ENCODE measurements at places on chromosomes 11 and 22.

DNA sequence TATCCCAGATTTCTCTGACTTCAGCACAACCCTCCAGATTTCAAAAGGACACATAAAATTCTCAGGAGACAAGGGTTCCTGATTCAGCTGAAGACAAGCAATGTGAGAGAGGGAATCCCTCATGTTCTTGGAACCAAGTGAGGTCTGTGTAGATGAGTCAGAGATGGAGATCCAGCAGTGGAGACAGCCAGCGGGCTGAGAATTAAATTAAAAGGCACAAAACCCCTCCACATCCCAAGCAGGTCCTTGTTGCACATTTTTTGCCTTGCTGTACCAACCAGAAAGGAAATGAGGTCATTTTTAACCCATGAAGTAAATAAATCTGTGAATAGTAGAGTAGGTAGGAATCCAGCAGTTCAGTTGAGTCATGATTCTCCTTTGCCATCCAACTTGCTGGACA lies 9.7 kb downstream of the MTNR1B start:
- peak; percentile 58 for DNase-seq

GRCh38 chr11:96050435-96051182 lies 126.7 kb upstream of the MTMR2 start:
- DNase-seq = peak; percentile 69

GRCh38 chr11:89361734-89362133 lies 129.4 kb downstream of the NOX4 start:
- no peak for DNase-seq

DNA sequence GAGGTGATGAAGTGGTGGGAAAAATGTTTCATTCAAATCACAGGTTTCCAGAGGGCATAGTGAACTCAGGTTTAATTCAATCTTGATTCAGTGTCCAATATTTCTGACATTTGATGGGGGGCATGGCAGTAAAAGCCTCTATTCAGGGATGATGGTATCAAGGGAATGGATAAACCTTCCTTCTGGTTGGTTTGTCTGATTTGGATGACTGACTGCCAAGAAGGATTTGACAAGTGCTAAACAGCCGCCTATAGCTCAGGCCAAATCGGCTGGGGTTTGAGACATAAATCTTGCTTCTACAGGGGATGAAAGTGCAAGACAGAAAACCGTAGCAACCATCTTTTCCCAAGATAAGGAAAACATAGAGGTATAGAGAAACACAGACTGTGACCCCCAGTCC lies 121.8 kb upstream of the C11orf87 start:
- DNase-seq = no peak

GRCh38 chr11:59667812-59668187 lies 1.0 kb downstream of the PATL1 start:
- DNase-seq = no peak

- peak; percentile 38 for DNase-seq
These were observed 15.3 kb upstream of the IL17REL start for GRCh38 chr22:50027639-50028537.

- peak; percentile 91 for DNase-seq
These were observed 83.5 kb downstream of the CTTN start for GRCh38 chr11:70481625-70482528.

DNA sequence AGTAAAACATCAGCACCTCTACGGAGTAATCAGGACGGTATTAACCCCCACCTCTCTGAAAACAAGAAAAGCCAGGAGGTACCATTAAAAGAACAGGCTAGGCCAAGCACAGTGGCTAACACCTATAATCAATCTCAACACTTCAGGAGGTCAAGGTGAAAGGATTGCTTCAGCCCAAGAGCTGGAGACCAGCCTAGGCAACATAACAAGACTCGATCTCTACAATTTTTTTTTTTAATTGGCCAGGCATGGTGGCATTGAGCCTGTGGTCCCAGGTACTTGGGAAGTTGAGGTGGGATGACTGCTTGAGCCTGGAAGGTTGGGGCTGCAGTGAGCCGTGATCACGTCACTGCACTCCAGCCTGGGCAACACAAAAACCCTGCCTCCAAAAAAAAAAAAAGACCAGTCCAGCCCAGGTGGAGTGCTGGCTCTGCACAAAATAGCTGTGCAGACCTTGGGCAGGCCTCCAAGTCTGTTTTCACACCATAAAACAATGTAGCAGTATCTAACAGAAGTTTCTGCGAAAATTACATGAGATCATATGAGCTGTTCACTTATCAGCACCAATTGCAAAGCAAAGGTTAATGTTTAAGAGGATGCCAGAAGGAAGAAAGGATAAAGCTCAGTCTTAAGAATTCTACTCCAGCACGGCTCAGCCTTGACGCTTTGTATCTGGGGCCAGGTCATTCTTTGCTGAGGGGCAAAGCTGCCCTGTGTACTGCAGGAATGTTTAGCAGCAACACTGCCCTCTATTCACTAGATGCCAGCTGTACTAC lies 14.8 kb downstream of the CHKA start:
- peak; percentile 91 for DNase-seq

GRCh38 chr11:63844836-63845235 lies 5.9 kb downstream of the MARK2 start:
- no peak for DNase-seq

Data from renal cortical epithelial cell (primary cell).